ENCODE measurements at places on chromosomes 4 and X.

DNA sequence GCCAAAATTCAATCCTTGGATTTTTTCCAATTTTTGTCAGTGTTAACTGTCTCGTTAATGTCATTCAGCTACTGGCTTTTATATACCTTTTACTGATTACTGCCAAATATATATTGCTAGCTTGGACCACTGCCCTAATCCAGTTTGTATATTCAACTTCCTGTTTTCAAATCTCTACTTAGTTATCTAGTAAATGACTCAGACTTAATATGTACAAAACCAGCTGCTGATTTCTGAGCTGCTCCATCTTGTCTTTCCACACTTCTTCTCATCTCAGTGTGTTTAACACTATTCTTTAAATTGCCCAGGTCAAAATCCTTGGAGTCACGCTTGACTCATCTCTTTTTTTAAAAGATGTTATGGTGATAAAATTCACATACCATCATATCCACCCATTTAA lies 1196.7 kb downstream of the RAPGEF2 start:
- DNase-seq, result no peak

DNA sequence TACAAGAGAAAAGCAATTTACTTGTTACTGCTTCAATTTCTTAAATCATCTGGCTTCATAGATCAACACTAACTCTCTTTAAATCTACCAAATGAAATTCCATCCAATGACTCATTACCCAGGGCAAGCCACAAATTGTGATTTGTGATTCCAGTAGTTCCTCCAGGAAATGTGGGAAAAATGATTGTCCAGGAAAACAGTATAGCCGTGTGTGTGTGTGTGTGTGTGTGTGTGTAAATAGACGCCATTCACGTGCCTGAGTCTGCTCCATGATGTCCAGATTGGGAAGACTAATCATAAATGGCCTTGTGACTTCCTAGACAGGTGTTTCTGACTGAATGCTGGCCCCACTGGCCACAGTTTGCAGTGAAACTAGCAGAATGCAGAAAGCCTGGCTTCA lies 121.3 kb downstream of the HS6ST2 start:
- DNase-seq, result no peak

DNA sequence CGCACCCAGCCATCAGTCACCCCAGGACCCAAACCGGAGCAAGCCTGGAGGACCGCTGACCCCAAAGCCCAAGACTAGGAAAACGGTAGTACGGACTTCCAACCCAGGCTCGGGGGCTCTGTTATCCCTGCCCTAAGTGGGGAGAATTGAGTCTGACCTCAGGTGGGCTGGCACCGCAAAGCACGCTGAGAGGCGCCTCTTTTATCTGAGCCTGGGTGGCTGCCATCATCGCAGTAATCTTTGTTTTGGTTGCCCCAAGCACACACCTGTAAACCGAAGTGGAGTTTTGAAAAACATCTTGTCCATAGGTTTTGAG lies 894 bp upstream of the SH3RF1 start:
- no peak for DNase-seq

- DNase-seq, result no peak
Measured at GRCh38 chr4:172521248-172521647, 647.4 kb upstream of the GALNT7 start.

- DNase-seq, result peak; percentile 78
Measured at GRCh38 chr4:158253350-158253980, 43.2 kb downstream of the TMEM144 start.

DNA sequence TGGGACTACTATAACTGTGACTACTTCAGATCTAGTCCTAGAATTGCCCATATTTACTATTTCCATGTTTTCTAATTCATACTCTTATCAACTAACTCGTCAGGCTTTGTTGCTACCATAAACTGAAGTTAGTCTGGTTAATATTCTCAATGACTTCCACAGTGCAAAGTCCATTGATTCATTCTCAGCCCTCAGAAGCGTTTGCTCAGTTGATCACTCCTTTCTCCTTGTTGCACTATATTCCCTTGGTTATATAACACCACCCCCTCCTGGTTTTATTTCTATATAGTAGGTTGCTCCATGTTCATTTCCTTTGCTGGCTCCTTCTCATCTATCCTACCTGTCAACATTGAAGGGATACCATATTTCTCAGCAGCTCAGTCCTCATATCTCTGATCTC lies 27.2 kb upstream of the SLC6A14 start:
- DNase-seq, result no peak

GRCh38 chrX:72348247-72348979 lies 42.7 kb upstream of the CITED1 start:
- DNase-seq, result no peak

DNA sequence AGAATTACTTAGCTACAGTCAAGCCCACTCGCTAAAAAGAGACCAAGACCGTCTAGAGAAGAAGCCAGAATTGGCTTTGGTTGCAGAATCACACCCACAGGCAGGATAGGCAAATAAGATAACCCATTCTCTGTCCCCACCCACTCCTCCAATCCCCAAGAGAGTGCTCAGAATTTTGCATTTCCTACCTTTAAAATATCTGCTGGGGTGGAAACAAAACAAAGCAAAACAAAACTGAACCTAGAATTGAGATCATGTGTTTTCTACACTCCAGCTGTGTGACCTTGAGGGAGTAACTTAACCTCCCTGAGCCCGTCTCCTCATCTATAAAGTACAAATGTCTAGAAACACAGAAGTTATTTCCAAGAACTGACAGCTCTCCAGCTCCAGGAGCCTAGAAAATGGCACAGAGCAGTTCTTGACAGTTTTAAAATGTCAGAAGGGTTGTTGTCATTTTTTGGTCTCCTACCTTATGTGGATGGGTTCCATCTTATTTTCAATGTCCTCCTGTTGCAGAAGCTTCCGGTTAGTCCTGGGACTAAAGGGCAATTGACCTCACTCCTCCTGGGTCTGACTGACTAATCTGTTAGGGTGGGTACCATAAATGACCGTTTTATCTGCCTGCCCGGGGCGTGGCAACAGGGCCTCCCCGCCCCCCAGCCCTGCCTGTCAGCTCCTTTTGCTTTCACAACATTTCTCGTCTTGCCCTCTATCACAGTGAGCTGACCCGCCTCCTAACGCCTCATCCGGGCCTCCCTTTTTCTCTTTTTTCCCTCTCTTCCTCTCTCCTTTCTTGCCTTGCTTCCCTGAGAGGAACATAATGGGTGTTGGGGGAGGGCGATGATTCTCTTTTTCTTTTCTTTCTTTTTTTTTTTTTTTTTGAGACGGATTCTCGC lies 114.0 kb downstream of the RBM47 start:
- peak; percentile 54 for DNase-seq

DNA sequence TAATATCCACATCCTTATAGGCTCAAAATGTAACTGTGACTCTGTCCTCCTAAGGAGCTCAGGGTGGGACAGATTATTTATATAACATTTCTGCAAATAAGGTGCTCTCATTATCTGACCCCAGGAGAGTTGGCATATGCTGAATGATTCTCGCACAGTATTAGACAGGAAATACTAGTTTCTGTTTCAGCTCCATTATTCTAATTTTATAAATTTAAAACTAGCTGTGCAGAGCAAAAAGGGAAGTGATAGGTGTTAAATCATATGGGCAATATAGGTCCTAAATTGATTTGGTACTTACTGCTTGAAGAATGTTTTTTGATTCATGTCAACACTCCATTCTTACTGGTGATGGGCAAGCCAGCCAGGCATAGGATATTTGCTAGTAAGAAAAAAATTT lies 141.5 kb downstream of the GLRA2 start:
- DNase-seq, result no peak

- DNase-seq, result peak; percentile 87
Measured at GRCh38 chr4:187993827-187994226, 1.7 kb upstream of the ZFP42 start.

GRCh38 chr4:26935397-26935796 lies 74.8 kb downstream of the STIM2 start:
- no peak for DNase-seq

GRCh38 chrX:147850875-147851274 lies 60.8 kb upstream of the FMR1 start:
- DNase-seq, result no peak

- no peak for DNase-seq
Measured at GRCh38 chrX:134482371-134482770, 22.4 kb downstream of the HPRT1 start.

DNA sequence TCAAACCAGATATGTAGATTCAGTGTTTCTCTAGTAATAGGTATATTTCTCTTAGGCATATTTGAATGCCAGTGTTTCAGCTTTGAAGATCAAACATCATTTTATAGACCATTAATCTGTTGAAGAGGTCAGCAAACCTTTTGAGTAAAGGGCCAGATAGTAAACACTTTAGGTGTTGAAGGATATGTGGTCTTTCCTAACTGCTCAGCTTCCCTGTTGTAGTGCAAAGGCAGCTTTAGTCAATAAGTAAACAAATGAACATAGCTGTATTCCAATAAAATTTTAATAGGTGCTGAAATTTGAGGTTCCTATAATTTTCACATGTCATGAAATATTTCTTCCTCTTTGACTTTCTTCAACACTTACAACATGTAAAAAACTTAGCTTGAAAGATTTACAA lies 201.6 kb downstream of the ADGRL3 start:
- DNase-seq, result no peak

DNA sequence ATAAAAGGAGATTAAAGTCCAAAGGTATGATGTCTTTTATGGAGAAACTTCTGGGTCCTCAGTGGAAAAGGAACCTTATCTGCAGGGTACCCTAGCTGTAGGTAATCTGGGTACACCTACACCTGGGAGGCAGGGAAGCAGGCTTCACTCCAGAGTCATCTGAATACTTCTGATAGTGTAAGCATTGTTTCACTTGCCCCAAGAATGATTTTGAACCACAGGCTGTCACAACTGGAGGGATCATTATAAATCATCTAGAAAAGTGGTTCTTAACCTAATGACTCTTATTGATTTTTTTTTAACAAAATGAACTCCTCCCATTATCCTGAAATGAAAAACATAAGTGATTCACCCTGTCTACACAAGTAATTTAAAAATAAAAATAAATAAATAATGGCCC lies 44.0 kb upstream of the STK26 start:
- no peak for DNase-seq

GRCh38 chrX:97563531-97564133 lies 679.9 kb downstream of the RPA4 start:
- no peak for DNase-seq

GRCh38 chr4:187417721-187418120 lies 577.9 kb upstream of the ZFP42 start:
- DNase-seq, result no peak

DNA sequence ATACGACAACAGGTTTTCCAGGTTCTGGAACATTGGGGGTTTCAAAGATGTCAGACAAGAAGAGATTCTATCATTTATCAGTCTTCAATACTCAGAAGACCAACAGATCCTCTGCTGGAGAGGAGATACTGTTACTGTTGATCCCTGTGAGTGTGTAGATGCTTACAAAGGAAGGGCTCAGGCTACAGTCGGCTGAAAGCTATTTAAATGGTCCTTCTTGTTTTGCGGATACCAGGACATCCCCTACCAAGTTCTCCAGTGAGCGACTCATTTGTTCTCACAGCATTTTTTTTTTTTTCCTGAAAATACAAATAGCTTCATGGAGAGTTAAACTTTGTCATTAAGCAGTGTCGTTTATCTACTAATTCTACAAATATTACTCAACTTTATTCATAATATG lies 201.6 kb downstream of the CAMK2D start:
- peak; percentile 54 for DNase-seq

DNA sequence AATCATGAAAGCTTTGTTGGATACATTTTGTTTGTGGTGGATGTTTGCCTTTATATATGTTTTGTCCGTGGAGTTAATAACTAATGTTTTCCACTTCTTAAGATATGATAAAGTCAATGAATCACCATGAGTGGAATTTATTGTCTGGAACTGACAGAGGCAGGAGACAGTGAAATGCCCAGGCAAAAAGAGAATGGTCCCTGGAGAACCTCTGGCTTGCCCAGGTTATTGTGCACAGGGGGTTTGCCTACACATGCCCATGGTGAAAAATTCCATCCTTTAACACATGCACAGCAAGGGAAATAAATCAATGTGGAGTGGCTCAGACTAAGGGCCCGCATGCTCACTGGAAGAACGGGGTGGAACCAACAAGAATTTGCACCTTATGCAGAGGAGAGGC lies 964.3 kb upstream of the GRIA3 start:
- no peak for DNase-seq

- peak; percentile 58 for DNase-seq
Measured at GRCh38 chrX:40434947-40435346, 145.8 kb upstream of the ATP6AP2 start.

- DNase-seq, result peak; percentile 61
Measured at GRCh38 chrX:73214426-73215094, at the start of gene NAP1L2. TSS of gene NAP1L2 (minus strand) at chrX:73214851. CDS start at chrX:73214492, 359 bp downstream.

Measured in GM23338 (cell line).